Kidney tubule cell (primary cell): ENCODE measurements at places on chromosomes 16 and 17.

DNA sequence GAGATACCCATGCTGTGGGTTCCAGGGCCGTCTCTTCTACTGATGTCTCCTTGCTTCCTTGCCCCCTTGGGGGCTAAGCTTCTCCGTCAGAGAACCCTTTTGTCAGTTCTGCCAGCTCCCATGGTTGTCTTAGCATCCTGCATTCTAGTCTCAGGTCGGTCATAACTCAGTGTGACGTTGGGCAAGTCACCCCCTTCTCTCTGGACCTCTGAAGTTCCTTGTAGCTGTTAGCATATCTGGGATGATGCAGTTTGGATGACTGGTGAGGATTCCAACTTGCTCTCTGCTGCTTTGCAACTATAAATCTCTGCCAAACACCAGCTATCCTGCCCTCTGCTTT is 8.9 kb upstream of the MYL4 start:
- DNase-seq: no peak

GRCh38 chr17:82703036-82703745 is 4.7 kb upstream of the RAB40B start:
- no peak for DNase-seq

DNA sequence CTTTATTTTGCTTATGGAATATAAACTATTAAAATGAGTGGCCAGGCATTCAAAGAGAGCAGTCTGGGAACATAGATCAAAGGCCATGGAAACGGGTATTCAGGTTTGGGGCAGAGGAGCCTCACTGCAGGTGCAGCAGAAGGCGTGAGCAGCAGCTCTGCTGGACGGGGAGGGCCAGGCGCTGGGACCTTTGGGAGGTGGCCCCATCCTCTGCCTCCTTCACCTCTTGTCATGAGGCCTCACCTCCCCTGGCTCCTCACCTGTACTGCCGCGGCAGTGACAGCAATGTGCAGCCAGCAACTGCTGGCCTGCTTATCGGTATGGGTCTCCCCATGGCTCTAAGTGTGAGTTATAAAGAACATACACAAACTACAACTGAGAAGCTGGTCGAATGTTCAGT is 109.4 kb downstream of the CDK5R1 start:
- DNase-seq: no peak

DNA sequence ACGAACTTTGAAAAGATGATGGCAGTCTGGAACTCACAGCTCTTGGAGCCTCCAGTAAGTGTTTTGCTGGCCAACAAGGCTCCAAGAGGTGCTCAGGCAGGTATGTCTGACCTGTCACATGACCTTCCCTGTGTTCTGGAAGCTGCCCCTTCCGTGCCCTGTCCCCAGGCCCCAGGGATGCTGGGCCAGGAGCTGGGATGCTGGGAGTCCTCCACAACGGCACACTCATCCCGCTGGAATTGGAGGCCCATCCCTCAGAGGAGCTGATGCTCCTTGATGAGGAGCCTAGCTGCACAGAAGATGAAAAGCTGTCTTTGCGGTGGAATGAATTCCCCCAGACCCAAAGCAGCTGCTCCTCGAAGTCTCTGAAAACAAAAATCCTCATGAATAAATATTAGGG is 47.8 kb downstream of the HOXB1 start:
- no peak for DNase-seq

GRCh38 chr16:81253141-81253540 is 14.7 kb downstream of the BCO1 start:
- no peak for DNase-seq

DNA sequence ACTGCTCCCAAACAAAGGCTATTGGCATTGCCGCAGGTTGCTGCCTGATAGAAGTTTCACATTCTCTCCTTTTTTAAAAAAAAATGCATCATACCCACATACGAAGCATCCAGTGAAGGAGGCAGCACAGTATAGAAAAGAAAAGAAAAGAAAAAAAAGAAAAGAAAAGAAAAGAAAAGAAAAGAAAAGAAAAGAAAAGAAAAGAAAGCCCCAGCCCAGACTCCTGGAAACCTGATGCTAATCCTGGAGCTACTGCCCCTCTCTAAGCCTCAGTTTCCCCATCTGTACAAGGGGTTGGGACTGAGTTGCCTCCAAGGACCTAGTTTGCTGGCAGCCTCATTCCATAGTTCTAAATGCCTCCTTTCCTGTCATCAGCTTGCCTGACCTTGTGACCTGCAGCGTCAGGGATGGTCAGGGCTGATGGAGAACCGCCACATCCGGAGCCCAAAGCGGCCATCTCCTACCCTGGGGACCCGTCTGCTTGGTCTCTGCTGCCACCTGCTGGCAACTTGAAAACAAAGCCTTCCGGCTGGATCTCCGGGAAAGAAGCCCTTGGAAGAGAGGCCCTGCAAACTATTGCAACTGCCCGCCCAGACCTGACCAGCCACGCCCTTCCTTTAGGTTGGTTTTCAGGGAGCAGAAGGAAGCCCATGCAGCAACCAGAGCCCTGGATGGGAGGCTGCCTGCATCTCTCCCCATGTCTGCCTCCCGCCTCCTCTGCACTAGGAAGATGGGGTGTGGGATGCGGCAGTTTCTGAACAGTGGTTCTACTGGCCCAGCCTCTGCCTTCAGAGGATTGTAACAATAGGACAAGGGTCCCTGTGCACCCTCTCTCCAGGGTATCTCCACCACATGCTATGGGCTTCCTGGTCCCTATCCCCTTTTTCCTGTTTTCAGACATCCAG is 13.0 kb downstream of the AIPL1 start:
- peak; percentile 83 for DNase-seq

GRCh38 chr17:61338000-61338798 is 61.4 kb upstream of the TBX2 start:
- peak; percentile 88 for DNase-seq

DNA sequence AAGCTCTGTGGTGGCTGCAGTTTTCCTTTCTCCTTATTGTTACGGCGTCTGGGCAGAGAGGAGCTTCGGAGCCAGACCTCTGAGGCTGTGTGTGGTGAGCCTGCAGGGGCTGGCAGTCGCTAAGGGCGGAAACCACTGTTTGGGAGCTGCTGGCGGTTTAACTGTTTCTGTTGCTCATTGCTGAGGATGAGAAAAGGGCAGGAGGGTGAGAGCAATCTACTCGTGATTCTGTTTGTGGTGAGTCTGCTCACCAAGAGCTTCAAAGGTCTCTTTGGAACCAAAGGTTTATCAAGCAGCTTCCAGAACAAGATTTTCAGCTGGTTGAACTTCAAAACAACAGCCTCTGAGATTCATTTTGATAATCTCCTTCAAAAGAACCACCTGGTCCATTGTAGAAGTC is 143.9 kb downstream of the ANKFN1 start:
- DNase-seq: peak; percentile 30
